Stimulated activated CD8-positive, alpha-beta memory T cell treated with anti-CD3 and anti-CD28 coated beads, Interleukin-15, amount 100 ng/mL, for 1 hour (primary cell): ENCODE measurements at places on chromosomes 1 and 21.

DNA sequence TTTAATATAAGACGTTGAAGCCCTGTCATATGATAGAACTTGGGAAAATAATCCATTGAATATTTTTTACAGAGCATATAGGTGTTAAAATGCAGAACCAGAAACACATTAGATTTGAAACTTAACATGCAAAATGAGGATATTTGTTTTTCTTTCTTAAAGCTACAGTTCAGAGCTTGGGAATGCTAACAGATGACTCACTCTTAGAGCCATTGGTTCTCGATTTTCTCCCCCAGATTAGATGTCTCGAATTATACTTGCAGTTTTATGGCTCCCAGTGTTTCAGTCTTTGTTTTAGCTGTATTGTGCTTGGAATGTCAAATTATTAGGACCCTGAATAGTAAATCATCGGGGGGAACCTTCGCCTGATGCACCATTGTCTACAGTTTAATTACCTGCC lies 575.7 kb upstream of the ZP4 start:
- DNase-seq: no peak

DNA sequence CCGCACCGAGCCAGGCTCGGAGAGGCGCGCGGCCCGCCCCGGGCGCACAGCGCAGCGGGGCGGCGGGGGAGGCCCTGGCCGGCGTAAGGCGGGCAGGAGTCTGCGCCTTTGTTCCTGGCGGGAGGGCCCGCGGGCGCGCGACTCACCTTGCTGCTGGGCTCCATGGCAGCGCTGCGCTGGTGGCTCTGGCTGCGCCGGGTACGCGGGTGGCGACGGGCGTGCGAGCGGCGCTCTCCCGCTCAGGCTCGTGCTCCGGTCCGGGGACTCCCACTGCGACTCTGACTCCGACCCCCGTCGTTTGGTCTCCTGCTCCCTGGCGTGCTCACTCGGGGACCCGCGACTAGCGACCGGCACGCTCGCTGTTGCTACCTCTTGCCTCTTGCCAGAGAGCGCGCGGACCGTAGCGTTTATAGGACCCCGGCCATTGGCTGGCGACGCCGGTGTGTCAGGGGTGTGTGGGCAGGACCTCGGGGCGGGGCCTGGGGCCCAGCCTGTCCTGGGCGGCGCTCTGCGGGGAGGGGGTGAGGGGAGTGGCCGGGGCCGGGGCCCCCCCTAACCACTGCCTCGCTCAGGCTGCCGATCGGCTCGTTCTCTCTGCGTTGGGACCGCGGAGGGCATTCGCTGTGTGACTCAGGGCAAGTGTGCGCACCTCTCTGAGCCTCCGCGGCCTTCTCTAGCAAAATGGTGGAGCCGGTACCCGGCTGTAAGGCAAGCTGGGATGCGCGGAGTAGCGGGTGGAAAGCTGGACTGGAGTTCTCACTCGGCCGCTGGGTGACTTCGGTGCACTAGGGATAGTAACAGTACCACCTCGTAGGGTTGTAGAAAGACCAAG lies at the start of gene SLC2A1:
Gene SLC2A1 (minus strand): TSS at position 381 of the 832 bp plus-strand sequence. CDS start 217 bp downstream, at position 164.
- peak; percentile 86 for DNase-seq

GRCh38 chr1:110535985-110536384 lies 17.0 kb upstream of the KCNA10 start:
- no peak for DNase-seq

DNA sequence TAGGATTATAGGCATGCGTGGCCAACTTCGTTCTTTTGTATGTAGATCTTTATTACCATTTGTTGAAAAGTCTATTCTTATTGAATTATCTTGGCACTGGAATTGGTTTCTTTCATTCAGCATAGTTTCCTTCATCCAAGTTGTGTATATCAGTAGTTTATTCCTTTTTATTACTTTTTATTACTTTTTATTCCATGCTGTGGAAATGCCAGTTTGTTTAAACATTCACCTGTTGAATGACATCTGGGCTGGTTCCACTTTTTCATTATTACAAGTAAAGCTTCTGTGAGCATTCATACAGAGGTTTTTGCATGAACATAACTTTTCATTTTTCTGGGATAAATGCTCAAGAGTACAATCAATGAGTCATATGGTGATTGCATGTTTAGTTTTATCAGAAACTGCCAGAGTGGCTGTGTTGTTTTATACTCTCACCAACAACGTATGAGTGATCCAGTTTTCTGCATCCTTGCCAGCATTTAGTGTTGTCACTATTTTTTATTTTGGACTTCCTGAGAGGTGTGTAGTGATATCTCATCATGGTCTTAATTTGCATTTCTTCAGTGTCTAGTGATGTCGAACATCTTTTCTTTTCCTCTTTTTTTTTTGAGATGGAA lies 28.6 kb downstream of the PTPRU start:
- no peak for DNase-seq

GRCh38 chr1:30106125-30106524 lies 617.3 kb downstream of the MATN1 start:
- no peak for DNase-seq

- DNase-seq: no peak
These were observed 31.1 kb downstream of the GNAI3 start for GRCh38 chr1:109579491-109579890.

- no peak for DNase-seq
These were observed 82.6 kb downstream of the C1orf21 start for GRCh38 chr1:184469396-184469795.

GRCh38 chr1:115781851-115782250 lies 13.3 kb upstream of the CASQ2 start:
- DNase-seq: no peak

- DNase-seq: no peak
These were observed 271.3 kb upstream of the KIAA0040 start for GRCh38 chr1:175463853-175464252.

GRCh38 chr1:27348861-27349783 lies 7.3 kb downstream of the SYTL1 start:
- no peak for DNase-seq

GRCh38 chr1:225437710-225438437 lies 10.0 kb upstream of the LBR start:
- no peak for DNase-seq

DNA sequence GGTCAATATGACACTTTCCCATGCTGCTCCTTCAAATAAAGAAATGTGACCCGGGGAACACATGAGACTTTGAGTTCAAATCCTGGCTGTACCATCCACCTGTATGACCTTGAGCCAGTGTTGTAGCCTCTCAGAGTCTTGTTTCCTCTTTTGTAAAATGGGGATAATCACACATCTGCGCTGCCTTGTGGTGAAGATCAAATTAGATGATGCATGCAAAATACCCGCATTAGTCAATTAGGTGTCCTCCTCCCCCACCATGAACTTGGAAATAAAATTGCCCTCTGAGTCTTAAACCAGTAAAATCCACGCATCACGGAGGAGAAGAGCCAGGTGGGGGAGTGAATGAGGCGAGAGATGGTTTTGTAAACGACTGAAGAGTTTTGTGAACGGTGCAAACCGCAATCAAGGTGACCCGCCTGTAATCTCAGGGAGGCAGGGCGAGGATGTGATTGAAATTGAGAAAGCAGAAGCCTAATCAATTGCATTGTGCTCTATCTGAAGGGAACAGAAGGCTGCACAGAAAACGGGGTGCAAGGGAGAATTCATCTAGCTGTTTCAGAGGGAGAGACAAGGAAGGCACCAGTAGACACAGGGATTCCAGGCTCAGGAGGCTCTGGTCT lies 5.8 kb upstream of the AHDC1 start:
- no peak for DNase-seq

GRCh38 chr1:230191079-230191804 lies 124.2 kb downstream of the GALNT2 start:
- no peak for DNase-seq

DNA sequence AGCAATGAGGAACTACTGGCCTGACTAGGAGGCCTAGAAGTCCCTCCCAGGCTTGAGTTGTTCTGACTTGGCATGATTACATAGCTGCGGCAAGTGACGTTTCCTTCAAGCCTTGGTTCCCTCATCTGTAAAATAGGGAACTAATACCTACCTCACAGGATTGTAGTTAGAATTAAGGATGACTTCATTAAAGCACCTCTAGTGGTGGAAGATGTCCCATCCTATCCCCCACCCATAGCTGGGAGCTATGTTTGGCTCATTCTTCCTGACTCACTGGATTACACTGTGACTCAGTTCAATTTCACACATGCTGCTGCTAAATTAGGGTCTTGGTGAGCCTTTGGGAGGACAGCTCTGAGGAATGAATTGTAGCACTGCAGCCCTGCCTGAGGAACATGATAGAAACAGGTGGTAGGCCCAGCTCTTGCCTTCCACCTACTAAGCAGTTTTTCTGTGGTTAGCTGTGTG lies 6.0 kb upstream of the SHISA4 start:
- DNase-seq: no peak

GRCh38 chr1:26278724-26279455 lies 996 bp upstream of the SH3BGRL3 start:
- DNase-seq: no peak

DNA sequence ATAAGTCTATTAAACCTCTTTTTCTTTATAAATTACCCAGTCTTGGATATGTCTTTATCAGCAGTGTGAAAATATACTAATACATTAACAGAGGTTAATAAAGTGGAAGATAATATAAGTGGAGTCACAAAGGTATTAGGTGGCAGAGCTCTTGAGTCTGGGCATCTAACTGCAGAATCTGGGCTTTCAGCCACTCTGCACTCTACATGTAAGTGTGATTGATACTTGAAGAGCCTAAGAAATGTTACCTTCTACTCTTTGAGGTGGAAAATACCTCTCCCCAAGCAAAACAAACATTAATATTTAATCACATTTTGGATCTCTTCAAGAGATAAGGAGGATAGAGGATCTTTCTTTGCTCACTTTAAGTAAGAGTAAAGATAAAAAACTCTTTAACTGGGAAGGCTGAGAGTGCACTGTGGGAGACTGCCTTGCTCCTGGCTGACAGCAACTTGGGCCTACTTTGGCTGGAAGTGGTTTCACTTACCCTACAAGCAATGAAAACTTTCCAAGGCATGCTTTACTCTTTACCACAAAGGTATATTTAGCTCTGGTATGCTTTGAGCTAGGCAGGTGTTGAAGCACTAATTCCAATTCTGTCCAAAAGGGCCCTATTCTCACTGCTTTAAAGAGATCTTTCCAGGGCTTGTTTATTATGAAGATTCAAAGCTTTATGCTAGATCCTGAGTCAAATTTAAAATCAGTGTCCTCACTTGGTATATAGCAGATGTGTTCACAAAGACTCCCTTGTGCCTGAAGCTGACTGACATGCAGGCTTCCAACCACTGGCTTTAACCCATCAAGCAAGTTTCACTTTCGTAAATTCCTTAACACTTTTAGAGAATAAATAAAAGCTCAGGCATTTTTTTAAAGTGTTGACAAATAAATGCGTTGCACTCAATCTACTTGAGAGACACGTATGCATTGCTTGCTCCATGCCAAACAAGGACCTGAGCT lies 245.3 kb upstream of the ZP4 start:
- DNase-seq: no peak

DNA sequence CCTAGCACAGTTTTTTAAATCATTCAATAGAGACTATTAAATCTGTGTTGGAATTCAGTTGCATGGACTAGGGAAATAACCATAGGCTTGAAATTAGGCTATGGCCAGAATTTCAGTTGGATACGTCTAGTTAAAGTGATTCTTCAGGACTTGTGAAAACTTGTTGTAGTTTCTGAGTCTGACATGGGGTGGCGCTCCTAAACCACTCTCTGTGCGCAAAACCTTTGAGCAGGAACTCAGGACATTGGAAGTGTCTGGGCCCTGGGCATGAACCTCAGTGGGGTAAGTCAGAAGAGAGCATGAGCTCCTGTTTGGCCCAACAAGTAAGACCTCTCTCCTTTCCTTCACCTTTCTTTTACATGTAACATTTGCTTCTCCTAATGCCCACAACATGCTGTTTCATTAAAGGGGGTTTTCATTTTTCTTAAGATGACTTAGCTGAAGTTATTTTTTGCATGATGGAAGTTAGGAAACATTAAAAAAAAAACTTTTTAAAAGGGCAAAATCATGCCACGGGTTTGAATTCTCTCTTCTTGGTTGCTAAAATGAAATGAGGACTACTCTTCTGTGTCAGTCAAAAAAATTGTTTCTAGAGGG lies 17.1 kb upstream of the CCDC190 start:
- DNase-seq: no peak

- DNase-seq: no peak
These were observed 11.7 kb upstream of the ENO1 start for GRCh38 chr1:8889925-8890785.

GRCh38 chr21:41706263-41706639 lies 60.6 kb downstream of the RIPK4 start:
- DNase-seq: no peak

GRCh38 chr1:162177126-162177525 lies 107.6 kb downstream of the NOS1AP start:
- DNase-seq: no peak

DNA sequence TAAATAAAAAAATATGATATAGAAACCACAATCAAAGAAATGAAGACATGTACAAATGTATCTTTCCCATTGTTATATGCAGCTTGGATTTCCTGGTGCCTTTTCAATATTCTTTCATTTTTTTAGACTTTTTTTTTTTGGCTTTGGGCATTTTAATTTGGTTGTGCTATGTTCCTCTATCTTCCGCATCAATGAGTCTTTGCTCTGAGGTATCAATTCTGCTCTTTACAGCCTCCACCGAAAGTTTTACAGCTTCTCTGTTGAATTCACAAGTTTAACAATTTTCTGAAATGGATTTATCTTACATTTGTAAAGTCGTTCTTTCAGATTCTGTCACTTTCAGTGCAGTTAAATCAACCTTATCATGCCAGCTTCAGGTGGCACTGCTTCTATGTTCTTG lies 50.5 kb downstream of the OMA1 start:
- DNase-seq: no peak

DNA sequence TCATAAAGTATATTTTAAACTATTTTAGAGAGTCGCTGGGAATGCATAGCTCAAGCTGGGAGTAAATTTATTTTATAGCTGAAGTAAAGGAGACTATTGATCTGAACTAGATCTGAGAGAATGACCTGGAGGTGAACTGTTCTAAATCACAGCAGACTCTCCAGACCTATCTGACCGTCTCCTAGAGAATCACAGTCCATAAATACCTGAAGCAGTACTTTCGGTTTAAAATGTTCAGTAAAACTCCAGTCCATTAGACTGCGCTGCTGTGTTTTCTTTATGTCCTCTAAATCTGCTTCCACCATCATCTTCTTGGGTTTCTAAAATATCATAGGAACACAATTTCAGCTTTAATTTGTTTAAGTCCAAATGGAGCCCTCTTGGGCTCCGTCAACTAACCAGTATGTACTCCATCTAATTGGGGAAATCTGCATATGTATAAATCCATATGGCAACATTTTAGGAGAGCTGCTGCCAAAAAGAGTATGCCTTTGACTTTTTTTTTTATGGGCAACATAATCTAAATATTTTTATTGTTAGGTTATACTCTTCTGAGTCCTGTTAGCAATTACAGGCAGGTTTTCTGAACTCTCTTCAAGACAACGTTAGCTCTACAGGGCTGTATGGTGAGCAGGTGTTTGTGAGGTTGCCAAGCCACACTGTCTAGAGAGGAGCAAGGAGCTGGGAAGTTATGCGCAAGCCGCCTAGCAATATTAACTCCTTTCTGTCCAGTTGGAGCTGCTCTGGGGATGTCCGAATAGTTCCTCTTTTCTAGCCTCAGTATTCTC lies 111.2 kb downstream of the SPAG17 start:
- no peak for DNase-seq

- DNase-seq: no peak
These were observed 8.1 kb downstream of the CCSAP start for GRCh38 chr1:229334716-229335115.
